ENCODE measurements at places on chromosomes 5 and 9.

- no peak for DNase-seq
Measured at GRCh38 chr5:160491438-160491837, 69.8 kb downstream of the PTTG1 start.

DNA sequence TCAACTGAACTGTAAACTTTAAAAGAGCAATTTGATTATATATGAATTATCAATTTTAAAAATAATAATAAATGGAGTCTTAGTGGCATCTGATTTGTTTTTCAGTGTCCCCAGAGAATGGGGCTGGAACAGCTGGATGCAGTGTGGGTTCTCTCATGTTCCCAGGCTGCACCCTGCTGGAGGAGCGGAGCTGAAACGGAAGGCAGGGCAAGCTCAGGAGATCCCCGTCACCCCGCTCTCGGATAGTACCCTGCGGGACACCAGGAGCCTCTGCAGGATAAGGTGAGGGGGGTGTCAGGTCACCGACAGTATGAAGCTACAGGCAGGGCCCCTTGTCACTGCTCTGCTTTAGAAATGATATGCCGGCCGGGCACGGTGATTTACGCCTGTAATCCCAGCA lies 57.3 kb downstream of the S1PR3 start:
- DNase-seq: no peak

GRCh38 chr5:72523960-72524582 lies 16.9 kb upstream of the ZNF366 start:
- peak; percentile 33 for DNase-seq

GRCh38 chr9:73135394-73135793 lies 16.3 kb upstream of the ANXA1 start:
- DNase-seq: no peak

DNA sequence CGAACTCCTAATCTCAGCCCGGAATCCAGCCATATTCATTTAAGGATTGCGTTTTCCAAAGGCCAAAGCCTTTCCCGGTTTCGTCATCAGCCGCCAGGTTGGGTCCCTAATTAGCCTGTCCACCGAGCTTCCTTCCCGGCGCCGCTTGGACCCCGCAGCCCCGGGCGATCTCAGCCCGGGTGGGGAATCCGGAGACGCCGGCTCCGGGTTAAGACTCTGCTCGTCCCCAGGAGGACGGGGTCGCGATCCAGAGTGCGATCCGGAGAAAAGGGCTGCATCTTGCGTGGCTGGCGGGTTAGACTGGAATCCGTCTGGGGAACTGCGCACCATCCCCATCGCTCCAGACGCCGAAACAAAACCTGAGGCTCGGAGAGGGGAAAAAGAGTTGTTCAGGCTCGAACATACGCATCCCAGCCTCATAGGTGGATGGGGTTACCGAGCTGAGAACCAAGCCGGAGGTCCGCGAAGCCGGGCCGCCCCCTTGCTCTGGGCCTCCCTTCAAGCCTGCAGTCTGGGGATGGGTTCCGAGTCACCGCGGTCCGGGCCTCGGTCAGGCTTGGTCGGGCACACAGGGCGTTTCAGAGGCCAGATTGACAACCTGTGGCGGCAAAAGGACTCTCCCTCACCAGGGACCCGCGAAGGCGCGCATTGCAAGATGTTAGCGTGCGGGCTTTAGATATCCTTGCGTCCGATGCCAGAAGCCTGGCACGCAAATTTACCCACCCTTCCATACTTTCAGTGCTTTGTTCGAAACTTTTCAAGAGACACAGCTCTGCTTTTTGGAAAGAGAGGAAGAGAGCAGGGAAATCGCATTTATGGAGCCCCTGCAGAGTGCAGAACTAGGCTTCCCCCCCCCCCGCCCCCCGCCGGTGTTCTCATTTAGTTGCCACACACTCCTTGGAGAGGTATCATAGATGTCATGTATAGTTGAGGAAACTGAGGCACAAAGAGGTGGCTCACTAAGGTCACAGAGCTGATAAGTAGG lies 7.9 kb downstream of the MSX2 start:
- no peak for DNase-seq

- peak; percentile 22 for DNase-seq
Measured at GRCh38 chr9:7570107-7570720, 229.4 kb downstream of the DMAC1 start.

DNA sequence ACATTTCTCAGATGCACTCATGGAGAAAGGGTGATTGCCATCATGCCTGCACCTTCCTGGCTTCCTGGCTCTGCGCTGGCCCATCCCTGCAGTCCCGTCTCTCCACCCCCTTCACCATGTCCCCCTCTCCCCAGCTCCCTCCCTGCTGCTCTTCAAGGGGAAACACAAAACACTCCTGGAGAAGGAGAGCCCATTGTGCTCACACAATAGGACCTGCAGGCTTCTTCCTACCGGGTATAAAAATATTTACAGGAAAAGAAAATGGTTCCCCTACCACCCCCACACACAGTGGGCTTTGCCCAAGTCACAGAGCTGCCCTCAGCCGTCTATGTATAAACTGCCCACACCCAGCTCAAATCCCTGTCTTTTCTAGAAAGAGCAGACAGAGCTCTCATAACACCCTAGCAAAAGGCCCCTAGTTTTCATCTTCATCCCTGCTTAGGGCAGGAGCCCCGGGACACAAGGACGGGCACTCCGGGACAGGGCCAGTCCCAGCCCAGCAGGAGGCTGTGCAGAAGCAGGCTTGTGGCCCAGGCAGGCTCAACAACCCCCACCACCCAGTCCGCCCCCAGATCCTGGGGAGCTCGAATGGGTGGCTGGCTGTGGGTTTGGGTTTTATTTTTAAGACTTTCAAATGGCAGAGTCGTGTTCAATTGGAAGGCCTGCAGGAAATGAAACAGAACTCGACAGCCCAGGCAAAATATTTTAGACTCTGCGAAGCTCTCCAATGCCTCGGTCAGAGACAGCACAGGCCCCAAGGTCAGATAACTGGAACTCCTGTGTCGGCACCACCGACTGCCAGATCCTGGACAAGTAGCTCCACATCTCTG lies 77.3 kb downstream of the LRSAM1 start:
- no peak for DNase-seq

- DNase-seq: no peak
Measured at GRCh38 chr5:54275361-54275760, 35.0 kb downstream of the ARL15 start.

- DNase-seq: no peak
Measured at GRCh38 chr5:14665949-14666348, 1.4 kb downstream of the OTULIN start.

- no peak for DNase-seq
Measured at GRCh38 chr5:156121234-156121633, 205.7 kb upstream of the SGCD start.

GRCh38 chr5:173925449-173926071 lies 37.4 kb downstream of the CPEB4 start:
- no peak for DNase-seq

DNA sequence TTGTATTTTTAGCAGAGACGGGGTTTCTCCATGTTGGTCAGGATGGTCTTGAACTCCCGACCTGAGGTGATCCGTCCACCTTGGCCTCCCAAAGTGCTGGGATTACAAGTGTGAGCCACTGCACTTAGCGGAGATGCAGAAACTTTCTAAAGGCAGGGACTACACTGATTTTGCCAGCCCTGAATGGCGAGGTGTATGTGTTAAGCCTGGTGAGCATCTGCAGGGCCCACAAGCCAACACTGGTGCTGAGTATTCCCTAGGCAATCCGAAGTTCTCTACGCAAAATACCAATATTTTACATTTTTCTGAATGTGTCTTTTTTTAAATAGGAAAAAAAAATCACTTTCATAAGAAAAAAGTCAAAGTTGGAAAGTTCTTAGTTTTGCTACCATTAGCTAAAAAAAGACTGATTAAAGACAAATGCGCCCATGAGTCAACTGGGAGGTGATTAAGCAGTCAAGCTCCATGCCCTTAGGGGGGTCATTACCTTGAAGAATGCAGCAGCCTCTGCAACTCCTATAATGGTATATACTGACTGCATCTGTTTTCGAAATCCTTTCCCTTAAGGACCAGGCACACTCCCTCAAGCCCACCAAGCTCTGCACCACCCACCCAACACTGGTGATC lies 502.8 kb downstream of the BNC2 start:
- no peak for DNase-seq

GRCh38 chr9:82022121-82022520 lies 33.5 kb downstream of the SPATA31D1 start:
- no peak for DNase-seq

Data from Panc1 (cell line).